ENCODE measurements at places on chromosomes 11 and 22.
A peak's percentile ranks its signal among the peaks of the same experiment; 100 is the strongest.

GRCh38 chr11:128985880-128986279 is 43.2 kb upstream of the TP53AIP1 start:
- no peak for DNase-seq

DNA sequence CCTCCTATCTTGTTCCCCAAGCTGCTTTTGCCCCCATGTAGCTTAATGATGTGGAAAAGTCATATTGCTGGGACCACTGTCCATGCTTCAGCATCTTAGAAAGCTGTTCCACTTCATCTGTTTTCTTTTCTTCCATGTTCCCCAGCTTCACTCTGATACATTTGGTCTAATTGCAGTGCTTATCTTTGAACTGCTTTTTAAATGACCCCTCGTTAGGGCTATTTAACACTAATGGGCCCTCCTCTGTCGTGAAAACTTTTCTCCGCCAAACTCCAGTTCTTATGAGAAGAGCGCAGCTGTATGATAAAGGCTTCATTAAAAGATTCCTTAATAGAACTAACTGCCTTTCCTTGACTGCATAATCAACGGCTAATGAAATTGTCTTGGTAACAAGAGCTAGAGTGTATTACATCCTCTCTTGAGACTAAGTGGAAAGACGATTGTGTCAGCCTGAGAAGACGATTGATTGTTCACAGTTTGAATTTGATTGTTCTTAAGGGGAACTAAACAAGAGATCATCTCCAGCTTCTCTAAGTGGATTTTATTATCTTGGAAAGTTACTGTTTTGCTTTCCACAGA is 165.0 kb upstream of the MTNR1B start:
- DNase-seq: no peak

DNA sequence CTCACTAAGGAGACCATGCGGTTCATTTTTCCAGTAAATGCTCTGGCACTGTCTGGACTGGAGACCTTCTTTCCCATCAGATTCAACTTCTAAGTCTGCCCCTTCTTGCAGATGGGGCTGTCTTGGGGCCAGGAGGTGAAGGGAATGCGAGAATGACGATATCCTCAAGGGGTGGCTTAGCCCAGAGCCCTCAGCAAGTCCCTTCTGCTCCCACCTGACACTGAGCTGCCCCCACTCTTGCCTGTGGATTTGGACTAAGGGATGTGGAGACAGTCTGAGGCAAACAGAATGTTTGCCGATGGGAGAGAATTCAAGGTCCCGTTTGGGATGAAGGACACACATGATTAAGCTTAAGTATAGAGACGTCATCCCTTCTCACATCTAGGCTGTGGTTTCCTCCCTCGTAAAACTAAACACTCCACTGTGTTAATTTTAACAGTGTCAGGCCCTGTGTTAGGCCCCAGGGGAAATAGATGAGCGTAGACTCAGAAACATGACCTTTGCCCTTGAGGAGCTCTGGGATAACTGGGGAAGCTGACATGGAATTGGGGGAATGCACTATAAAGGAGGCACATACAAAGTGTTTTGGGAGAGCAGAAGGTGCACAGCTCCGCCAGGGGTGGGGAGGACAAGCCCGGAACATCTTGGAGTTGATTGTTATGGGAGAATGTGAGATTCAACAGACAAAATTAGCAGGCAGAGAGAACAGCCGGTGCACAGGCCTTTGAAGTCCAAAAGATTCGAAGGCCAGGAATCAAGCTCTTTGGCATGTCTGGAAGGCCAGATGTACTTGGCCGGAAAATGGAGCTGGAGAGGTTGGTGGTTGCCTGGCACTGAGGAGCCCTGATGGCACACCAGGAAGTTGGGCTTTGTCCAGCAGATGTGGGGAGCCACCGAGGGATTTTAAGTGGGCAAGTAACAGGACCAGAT is 71.6 kb downstream of the ST3GAL4 start:
- no peak for DNase-seq

DNA sequence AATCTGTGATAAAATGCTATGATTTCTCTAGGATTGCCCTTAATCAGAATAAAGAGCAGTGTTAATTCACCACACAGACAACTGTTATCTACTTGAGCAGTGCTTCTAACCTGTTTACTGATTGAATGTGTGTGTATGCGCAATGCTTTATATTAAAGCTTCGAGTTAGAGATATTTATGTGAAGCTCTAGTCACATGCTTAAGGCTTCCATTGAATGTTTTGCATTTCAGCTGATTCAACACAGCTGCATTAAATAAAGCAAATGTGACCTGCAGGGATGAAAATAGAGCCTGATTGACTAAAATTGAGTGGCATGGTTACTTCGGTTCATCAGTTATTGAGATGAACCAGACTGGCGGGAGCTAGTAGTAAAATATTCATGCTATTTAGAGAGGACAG is 395.3 kb downstream of the JRKL start:
- DNase-seq: no peak

GRCh38 chr11:76627606-76628005 is 42.9 kb downstream of the LRRC32 start:
- no peak for DNase-seq

- DNase-seq: peak; percentile 11
Observed at GRCh38 chr22:17366830-17367229, 2.4 kb upstream of the CECR2 start.

- DNase-seq: no peak
Observed at GRCh38 chr11:119144825-119145486, 3.9 kb upstream of the ABCG4 start.

- DNase-seq: peak; percentile 50
Observed at GRCh38 chr11:70364745-70365543, 33.4 kb upstream of the CTTN start.

- DNase-seq: no peak
Observed at GRCh38 chr22:28425211-28425610, 254.4 kb downstream of the TTC28 start.

- DNase-seq: no peak
Observed at GRCh38 chr11:19501631-19502030, 211.0 kb upstream of the NAV2 start.

GRCh38 chr11:122711831-122712381 is 56.4 kb downstream of the UBASH3B start:
- no peak for DNase-seq

DNA sequence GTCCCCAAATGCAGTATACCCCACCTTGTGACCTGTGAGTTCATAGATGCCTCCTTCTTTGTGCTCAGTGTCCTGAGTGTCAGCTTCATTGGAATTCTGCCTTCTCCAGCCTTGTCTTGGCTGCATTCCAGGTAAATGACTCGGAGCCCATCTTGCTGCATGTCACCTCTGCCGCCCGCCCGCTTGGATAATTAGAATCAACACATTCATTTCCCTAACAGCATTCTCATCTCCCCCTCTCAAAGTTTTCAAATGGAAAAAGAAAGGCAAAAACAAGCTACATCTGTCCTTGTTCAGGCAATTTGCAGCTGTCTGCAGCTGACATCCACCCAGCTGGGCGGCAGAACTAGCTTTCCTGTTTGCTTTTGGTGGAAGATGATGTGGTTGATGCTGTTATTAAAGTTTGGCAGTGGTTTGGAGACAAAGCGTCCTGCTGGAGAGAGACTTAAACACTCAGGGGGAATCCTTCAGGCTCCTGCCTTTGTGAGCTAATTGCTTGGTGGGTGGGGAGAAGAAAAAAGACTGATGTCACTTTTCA is 198.8 kb upstream of the SEZ6L start:
- no peak for DNase-seq

DNA sequence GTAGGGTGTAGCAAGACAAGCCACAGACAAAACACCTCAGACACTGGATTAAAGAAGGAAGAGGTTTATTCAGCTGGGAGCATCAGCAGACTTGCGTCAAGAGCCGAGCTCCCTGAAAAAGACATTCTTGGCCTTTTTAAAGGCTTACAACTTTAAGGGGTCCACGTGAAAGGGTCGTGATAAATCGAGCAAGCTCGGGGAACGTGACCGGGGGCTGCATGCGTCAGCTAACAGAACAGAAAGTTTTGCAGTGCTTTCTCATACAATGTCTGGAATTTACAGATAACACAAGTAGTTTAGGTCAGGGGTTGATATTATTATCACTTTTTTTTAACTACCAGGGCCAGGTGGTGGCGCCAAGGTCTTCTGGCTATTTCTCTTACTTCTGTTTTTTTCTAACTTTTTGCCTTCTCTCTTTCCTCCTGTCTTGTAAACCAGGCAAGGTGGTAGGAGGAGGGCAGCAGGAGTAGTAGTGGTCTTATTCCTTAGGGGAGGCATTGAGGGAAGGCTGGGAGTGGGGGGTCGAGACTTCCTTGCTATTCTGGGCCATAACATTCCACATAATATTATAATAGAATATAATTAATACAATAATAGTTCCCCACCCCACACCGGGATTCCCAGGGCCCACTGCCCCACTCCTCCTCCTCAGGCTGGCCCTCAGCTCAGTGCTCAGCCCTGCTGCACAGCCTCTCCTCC is 587 bp upstream of the ALDH3B1 start:
- DNase-seq: no peak

- no peak for DNase-seq
Observed at GRCh38 chr11:7030836-7031235, 10.6 kb downstream of the NLRP14 start.

DNA sequence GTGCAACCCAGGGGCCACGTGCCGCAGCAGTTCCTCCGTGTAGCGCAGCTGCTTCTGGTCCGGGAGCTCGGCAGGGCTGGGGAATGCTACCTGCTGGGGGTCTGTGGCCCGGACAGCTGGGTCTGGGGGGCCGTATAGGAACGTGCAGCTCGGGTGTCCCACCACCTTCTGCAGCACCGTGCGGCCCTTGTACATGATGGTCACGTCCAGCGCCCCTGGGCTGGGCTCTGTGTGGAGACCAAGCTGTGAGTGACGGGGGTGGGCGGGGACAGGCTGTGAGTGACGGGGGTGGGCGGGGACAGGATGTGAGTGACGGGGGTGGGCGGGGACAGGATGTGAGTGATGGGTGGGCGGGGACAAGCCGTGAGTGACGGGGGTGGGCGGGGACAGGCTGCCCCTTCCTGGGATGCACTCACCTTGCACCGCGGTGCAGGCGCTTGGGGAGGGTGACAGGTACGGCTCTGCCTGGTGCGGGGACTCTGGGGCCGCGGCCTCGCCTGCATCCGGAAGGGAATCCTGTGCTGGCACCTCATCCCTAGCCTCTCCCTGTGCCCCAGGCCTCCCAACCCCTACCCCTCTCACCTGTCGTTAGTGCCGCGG is 2.3 kb downstream of the IRF7 start:
- peak; percentile 85 for DNase-seq

DNA sequence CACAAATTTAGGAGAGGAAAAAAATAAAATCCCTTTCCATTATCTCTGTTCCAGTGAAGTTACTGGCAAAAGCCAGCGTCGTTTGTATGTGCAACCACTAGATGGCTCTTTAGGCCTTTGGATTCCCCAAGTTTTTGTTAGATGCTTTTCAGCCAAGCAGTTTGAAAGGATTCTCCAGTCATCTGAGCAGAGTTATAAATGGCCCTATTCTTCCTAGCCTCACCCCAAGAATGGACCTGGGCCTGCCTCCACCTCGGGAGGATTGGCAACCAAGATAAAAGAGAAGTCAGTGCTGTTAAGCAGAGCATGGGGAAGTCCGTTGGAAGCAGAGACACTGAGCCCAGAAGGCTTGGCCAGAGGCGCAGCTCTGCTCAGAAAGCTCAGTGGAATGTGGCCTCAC is 15.4 kb downstream of the FAM181B start:
- no peak for DNase-seq

DNA sequence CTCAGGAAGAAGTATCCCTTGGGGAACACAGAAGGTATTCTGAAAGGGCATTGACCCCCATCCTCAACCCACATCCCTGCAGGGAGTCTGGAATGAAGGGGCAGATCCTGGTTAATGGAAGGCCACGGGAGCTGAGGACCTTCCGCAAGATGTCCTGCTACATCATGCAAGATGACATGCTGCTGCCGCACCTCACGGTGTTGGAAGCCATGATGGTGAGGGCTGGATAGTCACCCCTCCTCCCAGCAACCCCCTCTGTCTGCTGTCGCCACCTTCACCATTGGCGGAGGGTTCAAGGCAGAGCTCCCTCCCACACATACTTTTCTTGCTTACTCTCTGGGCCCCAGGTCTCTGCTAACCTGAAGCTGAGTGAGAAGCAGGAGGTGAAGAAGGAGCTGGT is 5.3 kb downstream of the ABCG4 start:
- DNase-seq: no peak

- DNase-seq: no peak
Observed at GRCh38 chr11:41989823-41990380, 530.5 kb upstream of the LRRC4C start.

DNA sequence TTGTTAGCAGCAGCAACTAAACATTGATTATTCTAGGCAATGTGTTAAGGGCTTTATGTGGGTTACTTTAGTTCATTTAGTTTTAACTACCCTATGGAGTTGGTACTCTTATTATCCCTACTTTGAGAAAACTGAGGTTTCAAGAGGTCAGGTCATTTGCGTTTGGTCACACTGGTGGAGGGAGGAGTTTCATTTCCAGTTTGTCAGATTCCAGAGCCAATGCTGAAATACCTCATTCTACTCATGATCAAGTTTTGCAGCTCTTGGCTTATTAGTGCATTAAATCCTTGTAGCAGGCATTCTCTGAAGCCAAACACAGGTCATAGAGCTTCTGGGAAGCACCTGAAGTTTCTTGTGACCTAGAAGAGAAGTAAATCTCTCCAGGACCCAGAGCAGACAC is 24.1 kb upstream of the POGLUT3 start:
- DNase-seq: no peak

- no peak for DNase-seq
Observed at GRCh38 chr22:26308467-26308866, 120.6 kb upstream of the ASPHD2 start.

GRCh38 chr11:17767914-17768313 is 33.3 kb downstream of the KCNC1 start:
- no peak for DNase-seq
